ENCODE measurements at places on chromosomes 6 and 20. TPM values are rescaled to one million over a fixed set of nuclear protein-coding genes. Genes with fewer than 3 reads are reported as not detected.

DNA sequence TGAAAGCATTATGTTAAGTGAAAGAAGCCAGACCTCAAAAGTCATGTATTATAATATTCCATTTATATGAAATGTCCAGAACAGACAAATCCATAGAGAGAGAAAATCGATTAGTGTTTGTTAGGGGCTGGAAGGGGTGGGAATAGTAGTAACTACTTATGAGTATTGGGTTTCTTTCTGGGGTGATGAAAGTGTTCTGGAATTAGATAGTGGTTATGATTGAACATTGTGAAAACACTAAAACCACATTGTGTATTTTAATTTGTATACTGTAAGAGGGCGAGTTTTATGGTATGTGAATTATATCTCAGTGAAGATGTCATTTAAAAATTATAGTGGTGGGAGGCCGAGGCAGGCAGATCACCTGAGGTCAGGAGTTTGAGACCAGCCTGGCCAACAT lies 52.0 kb upstream of the KIF13A start:
- H3K27ac ChIP-seq = no peak overlapping the region
- peaks cover 14% of the 10 kb centered on the region for H3K4me1 ChIP-seq
- no peaks in the 10 kb centered on the region for H3K27me3 ChIP-seq
- H3K36me3 ChIP-seq = no peaks in the 10 kb centered on the region
- DNase-seq = no peak

DNA sequence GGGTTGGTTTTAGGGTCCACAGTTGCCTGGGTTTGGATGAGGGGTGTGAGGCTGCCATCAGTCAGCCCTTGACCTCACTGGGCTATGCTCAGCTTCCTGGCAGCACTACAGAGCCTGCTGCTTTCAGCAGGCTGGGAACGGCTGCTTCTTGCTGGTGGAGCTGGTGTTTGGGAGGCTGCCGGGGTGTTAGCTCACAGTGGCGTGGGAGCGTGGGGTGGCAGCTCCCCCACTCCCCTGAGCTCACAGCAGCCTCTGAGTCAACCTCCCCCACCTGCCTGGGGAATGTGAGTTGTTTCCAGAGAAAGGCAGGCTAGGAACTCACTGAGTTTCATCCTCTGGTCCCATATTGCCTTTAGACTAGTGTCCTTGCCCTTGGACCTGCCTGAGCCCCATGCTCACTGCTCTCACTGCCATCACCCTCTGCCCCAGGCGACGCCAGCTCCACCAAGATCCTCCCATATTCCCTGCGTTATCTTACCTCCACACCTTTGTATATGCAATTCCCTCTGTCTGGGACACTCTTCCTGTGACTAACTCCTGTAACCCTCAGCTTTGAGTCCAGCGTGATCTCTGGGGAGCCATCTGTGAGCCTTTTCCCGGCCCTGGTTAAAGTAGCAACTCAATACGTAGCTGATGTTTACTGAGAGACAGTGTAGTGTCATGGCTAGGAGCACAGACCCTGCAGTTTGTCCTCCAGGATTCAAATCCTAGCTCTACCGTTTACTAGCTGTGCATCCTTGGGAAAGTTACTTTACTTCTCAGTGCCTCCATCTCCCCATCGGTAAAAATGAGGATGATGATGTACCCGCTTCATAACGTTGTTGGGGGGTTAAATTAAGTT lies 34.8 kb downstream of the PPP1R16B start:
- H3K36me3 ChIP-seq = no peaks in the 10 kb centered on the region
- no peak overlapping the region for H3K4me3 ChIP-seq
- no peaks in the 10 kb centered on the region for H3K4me1 ChIP-seq
- H3K27me3 ChIP-seq = no peaks in the 10 kb centered on the region

DNA sequence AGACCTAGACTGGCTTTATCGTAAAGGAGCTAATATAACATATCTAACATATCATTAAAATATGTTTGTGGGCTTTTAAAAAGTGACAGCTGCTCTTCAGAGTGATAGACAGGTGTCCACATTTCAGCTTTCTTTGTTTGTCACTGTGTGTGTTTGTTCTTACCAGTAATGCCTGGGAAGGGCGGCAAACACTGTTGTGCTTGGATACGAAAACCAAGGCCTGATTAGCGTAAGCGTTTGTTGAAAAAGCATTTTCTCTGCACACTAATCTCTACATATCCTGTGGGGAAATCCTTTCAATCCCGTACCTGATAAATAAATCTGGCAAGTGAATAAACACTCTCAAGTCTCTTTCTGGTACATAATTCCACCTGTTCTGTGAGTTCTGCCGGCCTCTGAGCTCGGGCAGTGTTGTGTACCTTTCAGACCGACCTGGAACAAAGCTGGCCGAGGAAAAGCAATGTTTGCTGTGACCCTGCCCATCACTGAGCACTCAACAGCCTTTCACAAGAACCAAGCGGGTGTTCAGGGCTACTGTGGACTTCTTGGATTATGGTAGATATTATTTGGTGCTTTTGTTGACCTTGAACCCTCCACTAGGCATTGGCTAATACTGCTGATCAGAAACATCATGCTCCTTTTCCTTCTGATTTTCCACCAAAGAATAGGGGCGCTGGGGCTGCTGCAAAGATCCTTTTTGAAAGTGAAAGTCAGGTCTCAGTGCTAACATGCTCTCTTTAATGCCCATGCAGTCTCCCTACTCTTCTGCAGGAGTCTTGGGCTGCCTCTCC lies 100.4 kb downstream of the CD83 start:
- DNase-seq = no peak
- H3K4me3 ChIP-seq = no peak overlapping the region
- H3K4me1 ChIP-seq = peaks cover 35% of the 10 kb centered on the region
- H3K27me3 ChIP-seq = no peaks in the 10 kb centered on the region

GRCh38 chr6:1616701-1617463 lies 7.2 kb downstream of the FOXC1 start:
- H3K36me3 ChIP-seq = no peaks in the 10 kb centered on the region
- no peak overlapping the region for H3K4me3 ChIP-seq
- peaks cover 8% of the 10 kb centered on the region for H3K4me1 ChIP-seq
- no peak for DNase-seq
- H3K27me3 ChIP-seq = peaks cover 99% of the 10 kb centered on the region

DNA sequence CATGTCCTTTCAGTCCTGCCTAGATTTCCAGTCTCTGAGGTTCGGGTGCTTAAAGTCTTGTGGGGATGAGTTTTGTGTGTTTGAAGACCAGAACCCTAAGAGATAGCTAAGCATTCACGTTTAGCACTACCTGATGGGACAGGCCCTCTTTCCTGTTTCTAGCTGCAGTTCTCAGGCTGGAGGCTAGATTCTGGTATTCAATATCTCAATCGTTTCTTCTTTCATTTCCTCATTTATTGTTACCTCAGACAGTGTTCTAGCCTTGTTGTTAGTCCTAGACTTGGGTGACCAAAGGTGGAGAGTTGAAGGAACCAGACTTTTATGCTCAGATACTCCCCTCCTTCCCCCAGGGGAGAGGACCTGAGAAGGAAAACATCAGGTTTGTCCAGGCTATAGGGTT lies 16.8 kb downstream of the CEP250 start:
- no peaks in the 10 kb centered on the region for H3K27me3 ChIP-seq
- DNase-seq = no peak
- peaks cover 28% of the 10 kb centered on the region for H3K36me3 ChIP-seq
- peaks cover 6% of the 10 kb centered on the region for H3K4me1 ChIP-seq
- H3K27ac ChIP-seq = no peak overlapping the region

ELOVL5 gene
- total RNA-seq = 36.9 TPM

- no peak overlapping the region for H3K4me3 ChIP-seq
- H3K27ac ChIP-seq = peak overlapping the region; percentile 5
- no peak for DNase-seq
- no peaks in the 10 kb centered on the region for H3K27me3 ChIP-seq
These were observed 88.0 kb downstream of the PRND start for GRCh38 chr20:4809707-4810106.

WFDC5 gene
- total RNA-seq = 6.0 TPM

DNA sequence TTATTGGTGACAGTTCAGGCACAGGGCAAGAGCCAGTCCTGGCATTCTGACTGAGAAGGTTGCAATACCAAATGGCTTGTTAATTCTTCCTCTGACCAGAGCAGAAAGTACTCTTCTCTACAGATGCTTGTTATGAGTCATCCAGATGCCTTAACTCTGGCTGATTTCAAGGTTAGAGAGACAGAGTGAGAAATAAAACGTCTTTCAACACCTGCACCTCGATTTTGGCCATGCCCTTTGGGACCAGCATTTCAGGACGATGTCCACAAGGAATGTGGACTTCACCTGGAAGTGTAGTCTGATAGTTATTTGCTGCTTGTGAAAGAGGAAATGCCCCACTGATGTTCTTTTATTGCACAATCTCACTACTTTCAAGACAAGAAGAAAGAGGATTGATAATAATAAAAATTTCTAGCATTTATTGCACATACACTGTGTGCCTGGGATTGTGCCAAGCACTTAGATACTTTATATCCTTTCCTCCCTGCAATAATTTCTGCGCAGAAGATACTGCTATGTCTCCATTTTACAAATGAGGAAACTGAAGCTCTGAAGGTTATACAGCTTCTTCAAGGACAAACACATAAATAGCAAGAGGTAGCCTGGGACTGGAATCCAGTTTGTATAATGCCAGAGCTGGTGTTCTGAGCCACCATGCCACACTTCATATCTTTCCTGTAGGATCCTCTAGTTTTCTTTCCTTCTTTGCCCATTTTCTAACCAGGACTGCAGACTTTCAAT lies 33.5 kb upstream of the MCM3 start:
- no peak overlapping the region for H3K27ac ChIP-seq
- H3K27me3 ChIP-seq = no peaks in the 10 kb centered on the region
- DNase-seq = no peak

FAM83D gene
- total RNA-seq = 96.0 TPM

VWA7 gene
- 0.22 TPM for total RNA-seq

- no peaks in the 10 kb centered on the region for H3K27me3 ChIP-seq
- no peaks in the 10 kb centered on the region for H3K36me3 ChIP-seq
- H3K4me1 ChIP-seq = no peaks in the 10 kb centered on the region
- H3K4me3 ChIP-seq = no peak overlapping the region
- DNase-seq = no peak
These were observed 8.7 kb downstream of the ANKS1A start for GRCh38 chr6:34897716-34898115.

OPRM1 gene
- not detected for total RNA-seq

DNA sequence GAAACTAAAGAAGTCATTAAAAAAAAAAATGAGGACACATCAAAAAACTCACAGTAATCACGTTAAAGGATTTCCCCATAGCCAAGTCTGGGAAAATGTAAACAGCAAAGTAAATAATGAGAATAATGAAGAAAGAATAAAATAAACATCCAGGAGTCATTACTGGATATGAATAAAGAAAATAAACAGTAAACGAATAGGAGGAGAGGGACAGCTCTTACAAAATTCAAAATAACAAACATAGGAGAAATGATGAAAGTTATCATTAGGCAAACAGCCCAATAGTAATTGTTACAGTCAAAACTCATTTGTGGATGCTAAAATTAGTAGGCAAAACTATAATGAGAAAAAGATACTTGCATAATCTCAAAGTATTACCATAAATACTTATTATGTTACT lies 8.0 kb upstream of the UBD start:
- no peak overlapping the region for H3K27ac ChIP-seq
- DNase-seq = no peak
- H3K4me3 ChIP-seq = no peak overlapping the region
- no peaks in the 10 kb centered on the region for H3K36me3 ChIP-seq
- H3K27me3 ChIP-seq = no peaks in the 10 kb centered on the region

TRIM31 gene
- total RNA-seq = not detected

WFDC12 gene
- total RNA-seq = not detected

DNA sequence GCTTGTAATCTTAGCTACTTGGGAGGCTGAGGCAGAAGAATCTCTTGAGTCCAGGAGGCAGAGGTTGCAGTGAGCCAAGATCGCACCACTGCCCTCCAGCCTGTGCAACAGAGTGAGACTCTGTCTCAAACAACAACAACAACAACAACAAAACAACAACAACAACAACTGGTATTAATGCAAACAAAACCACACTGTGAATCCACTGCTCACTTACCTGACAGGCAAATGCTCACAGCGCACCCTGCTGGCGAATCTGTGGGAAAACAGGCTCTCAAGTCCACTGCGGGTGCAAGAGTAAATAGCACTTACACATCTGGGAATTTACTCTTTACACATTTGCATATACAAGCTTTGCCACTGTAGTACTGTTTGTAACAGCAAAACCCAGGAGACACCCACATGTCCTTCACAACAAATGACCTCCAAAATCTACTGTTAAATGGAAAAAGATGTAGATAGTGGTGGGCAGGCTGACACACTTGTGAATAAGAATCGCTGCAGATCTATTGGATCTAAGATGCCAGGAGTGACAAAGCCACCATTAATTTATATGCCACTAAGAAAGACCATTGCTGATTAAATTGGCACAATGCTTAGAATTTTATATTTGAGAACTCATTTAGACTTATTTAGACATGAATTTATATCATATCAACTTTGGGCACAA lies 29.3 kb downstream of the NSFL1C start:
- H3K27ac ChIP-seq = no peak overlapping the region
- no peak overlapping the region for H3K4me3 ChIP-seq
- peaks cover 3% of the 10 kb centered on the region for H3K36me3 ChIP-seq

SEL1L2 gene
- not detected for total RNA-seq

GRCh38 chr6:146583966-146584365 lies 14.8 kb upstream of the ADGB start:
- no peaks in the 10 kb centered on the region for H3K4me1 ChIP-seq
- no peaks in the 10 kb centered on the region for H3K36me3 ChIP-seq
- H3K4me3 ChIP-seq = no peak overlapping the region
- no peak overlapping the region for H3K27ac ChIP-seq

- H3K4me3 ChIP-seq = no peak overlapping the region
- H3K4me1 ChIP-seq = no peaks in the 10 kb centered on the region
- H3K27ac ChIP-seq = no peak overlapping the region
- H3K27me3 ChIP-seq = no peaks in the 10 kb centered on the region
These were observed 14.8 kb upstream of the IP6K3 start for GRCh38 chr6:33761581-33761921.

GRCh38 chr6:108497883-108498282 lies 62.8 kb upstream of the FOXO3 start:
- no peaks in the 10 kb centered on the region for H3K36me3 ChIP-seq
- H3K27me3 ChIP-seq = no peaks in the 10 kb centered on the region
- no peak overlapping the region for H3K4me3 ChIP-seq
- no peak for DNase-seq
- H3K27ac ChIP-seq = no peak overlapping the region
- H3K4me1 ChIP-seq = no peaks in the 10 kb centered on the region

DNA sequence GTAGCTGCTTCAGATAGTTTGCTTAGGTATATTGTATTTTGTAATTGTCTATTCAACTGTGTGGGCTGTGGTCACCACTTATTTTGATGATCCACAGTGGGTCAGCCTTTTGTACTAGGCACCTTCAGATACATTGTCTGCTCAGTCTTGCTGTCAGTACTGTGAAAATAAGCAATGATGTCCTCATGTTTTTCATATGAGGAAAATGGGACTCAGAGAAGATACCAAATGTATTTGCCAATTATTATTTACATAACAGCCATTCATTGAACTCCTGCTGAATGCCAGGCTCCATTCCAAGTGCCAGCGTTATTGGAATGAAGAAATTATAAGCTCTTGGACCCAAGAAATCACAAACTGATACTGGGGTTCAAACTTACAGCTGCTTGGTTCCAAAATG lies 28.6 kb downstream of the MAPK14 start:
- H3K4me1 ChIP-seq = no peaks in the 10 kb centered on the region
- H3K4me3 ChIP-seq = no peak overlapping the region
- H3K36me3 ChIP-seq = peaks cover 10% of the 10 kb centered on the region
- no peak for DNase-seq
- no peaks in the 10 kb centered on the region for H3K27me3 ChIP-seq
- H3K27ac ChIP-seq = no peak overlapping the region

WASF1 gene
- total RNA-seq = 20.9 TPM

GRCh38 chr20:62621251-62622110 lies 20.8 kb upstream of the SLCO4A1 start:
- H3K4me3 ChIP-seq = no peak overlapping the region
- H3K4me1 ChIP-seq = peaks cover 83% of the 10 kb centered on the region
- H3K27ac ChIP-seq = peak overlapping the region; percentile 2
- no peaks in the 10 kb centered on the region for H3K27me3 ChIP-seq

SPATA2 gene
- total RNA-seq = 4.0 TPM

DPPA5 gene
- not detected for total RNA-seq
